Spinal cord (tissue), 10 donors: ENCODE measurements at places on chromosomes 6 and 20.
A peak's percentile ranks its signal among the peaks of the same experiment; 100 is the strongest.

DNA sequence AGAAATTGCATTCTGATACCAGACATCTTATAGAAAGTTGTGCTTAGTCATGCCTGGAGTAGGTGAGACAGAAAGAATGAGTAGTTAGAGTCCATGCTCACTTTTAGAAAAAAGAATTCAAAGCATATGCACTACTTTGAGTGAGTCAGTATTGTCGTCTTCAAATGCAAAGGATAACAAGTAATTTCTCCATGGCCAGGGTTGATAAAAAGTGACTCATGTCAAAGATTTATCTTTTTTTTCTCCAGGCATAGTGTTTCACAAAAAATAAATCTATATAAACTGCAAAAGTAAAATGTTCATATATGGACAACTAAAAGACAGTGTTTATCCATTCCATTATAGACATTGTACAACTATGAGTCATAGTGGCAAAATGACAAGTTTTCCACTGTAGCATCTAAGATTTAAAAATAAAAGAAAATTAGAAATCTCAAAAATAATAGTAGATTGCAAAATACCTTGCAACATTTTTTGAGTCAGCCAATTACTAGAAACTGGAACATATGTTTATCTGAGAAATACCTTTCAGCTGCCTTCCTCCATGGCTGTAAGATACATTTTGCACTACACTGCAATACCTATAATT lies 329.6 kb downstream of the GRIK2 start:
- no peak for DNase-seq

DNA sequence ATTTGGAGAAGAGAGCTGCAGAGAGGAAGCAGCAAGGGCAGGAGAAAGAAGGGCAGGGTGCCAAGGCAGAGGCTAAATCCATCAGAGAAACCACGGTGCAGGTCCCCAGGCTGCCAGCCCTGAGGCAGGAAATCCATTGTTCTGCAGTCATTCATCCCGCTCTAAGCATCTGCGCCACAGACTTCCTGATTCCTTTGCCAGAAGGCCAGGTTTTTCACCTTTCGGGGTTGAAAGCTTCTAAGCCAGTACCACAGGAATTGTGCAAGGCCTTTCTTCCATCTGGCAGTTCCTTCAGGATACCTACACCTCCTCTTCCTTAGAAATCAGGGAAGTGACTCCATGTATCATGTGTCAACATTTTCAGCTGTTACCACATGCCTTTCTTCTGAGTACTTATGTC lies 45.6 kb downstream of the ADGRF5 start:
- no peak for DNase-seq

GRCh38 chr20:62929051-62929538 lies 2.8 kb upstream of the DIDO1 start:
- no peak for DNase-seq

DNA sequence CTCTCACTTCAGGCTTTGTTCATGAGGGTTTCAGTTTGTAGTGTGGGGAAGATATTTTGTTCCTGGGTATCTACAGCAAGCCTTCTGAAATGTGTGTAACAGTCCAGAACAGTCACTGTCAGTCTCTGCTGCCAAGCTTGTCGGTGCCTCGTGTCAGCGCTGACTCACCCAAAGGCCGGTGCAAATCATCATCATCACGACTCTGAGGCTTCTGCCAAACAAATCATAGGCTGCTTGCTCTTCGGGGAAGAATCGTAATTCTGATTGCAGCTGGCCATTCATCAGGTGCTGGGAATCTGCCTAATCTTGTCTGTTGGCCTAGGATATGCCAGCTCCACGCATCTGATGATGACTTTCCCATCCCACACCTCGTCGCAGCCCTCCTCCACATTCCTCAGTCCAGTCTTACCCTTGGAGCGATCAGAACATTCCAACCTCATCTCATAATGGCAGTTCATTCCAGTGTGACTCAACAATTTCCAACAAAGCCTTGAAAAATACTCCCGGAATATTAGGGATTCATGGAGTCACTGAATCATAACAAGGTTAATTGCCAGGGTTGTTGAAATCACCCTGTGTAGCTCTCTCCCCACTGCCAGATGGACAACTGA lies 40.9 kb downstream of the ALDH8A1 start:
- peak; percentile 51 for DNase-seq

GRCh38 chr20:32363492-32363891 lies 5.4 kb downstream of the ASXL1 start:
- no peak for DNase-seq

- DNase-seq = no peak
Measured at GRCh38 chr20:17835240-17835933, 133.2 kb downstream of the SNX5 start.

- no peak for DNase-seq
Measured at GRCh38 chr20:25273046-25273445, 25.2 kb downstream of the PYGB start.

- DNase-seq = no peak
Measured at GRCh38 chr6:146892283-146892612, 293.5 kb downstream of the ADGB start.

- DNase-seq = no peak
Measured at GRCh38 chr6:133301835-133302234, 60.7 kb downstream of the EYA4 start.

- peak; percentile 97 for DNase-seq
Measured at GRCh38 chr6:27890445-27891319, 21.5 kb downstream of the OR2B2 start.
